Activated T-cell treated with anti-CD3 and anti-CD28 coated beads for 1 hour (primary cell): ENCODE measurements at places on chromosomes 1 and 21.

DNA sequence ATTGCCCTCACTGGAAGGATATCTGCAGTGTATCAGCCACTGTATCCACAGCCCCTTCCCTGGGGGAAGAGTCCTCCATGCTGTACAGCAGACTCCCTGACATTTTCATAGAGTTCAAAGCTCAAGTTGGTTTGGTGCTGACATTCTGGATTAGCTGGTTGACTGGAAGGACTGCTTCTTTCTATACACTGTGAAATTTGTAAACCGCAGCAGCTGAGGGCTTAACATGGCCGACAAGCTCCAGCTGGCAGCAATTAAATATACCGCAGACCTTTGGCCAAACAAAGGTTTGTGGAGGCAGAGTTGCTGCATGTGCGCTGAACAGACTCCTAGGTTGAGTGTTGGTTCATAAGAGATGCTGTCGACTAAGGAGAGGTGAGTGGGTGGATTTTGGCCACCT is 126.4 kb downstream of the DHRS3 start:
- DNase-seq: no peak

- no peak for DNase-seq
These were observed 18.7 kb downstream of the TFF3 start for GRCh38 chr21:42296501-42296900.

GRCh38 chr1:32372149-32372756 is 9.9 kb downstream of the TSSK3 start:
- no peak for DNase-seq

GRCh38 chr1:224579526-224579925 is 36.6 kb upstream of the CNIH3 start:
- no peak for DNase-seq

GRCh38 chr1:182672487-182672836 is 11.9 kb downstream of the RGS8 start:
- no peak for DNase-seq

- DNase-seq: no peak
These were observed 330.0 kb downstream of the NPHP4 start for GRCh38 chr1:5662086-5662743.

DNA sequence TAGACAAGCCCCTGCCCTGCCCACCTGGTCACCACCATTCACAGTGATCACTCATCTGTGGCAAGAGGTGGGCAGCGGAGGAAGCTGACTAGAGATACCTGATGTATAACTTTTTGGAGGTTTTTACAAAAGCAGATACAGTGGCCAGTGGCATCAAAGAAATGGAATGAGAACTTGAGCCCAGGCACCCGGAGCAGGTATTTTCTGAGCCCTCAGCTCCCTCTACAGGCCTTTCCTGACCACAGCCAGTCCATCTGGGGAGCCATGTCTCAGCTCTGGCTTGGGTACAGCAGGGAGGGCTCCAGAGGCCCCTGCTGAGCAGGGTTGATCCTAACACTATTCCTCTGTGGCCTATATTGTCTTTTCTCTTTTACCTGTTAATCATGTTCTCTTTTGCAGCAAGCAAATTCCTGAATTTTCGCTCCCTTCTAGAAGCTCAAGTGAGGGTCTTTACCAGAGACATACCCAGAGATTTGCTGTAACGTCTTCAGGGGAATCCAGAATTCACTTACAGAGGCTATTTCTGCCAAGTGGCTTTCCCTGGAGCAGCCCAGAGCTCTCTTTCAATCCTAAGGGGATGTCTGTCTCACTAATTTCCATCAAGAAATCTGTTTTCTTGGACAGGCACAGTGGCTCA is 27.3 kb downstream of the GPR157 start:
- DNase-seq: no peak

DNA sequence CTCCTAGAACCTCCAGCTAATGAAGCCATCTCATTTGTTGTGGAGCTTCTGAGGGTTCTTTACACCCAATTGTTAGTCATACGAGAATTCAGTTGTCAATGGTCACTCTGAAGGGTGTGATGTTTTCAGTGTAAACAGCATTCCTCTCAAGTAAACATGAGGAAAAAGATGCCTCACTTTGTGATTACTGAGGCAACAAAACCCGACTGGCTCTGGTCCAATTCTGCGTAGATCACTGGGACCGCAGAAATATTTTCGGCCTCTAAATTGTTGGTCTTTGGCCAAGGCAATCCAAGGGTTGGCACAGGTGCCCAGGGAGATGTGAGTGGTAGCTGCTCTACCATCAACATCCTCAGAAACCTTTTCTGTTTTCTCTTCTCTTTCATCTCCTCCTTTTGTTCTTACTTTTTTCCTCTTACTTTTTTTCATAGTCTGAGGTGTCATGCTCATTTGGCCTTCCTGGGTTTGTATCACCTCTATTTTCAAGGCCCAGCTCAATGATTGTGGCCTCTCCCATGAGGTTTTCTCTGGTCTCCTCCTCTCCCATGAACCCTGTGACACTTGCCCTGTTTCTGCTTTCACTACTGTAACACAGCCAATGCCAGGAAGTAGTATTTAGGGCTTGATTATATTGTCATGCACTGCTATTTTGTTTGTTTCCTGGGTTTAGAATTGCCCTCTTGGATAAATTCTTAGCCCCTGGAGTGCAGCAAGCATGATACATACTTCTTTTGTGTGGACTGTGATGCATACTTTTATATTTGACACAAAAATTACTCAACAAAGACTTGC is 221.9 kb downstream of the TNR start:
- no peak for DNase-seq

- DNase-seq: no peak
These were observed 2.3 kb downstream of the OVAAL start for GRCh38 chr1:180560868-180561600.

DNA sequence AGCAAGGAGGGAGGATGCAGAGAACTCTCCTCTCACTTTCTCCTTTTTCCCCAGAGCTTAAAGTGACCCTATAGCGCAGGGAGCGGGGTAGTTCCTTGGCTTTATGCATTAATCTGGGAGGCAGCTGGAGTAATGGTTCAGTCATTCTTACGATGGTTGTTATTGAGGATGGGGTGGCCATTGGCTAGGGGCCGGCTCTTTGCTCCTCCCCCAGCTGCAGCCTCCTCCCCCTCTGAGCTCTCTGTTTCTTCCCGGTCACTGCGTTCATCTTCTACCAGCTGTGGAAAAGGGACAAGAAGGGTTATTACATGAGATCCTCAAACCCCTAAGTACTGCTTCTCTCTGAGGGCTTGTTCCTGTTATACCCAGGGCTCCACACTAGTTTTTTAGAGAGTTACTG is 8.6 kb downstream of the CERS2 start:
- DNase-seq: no peak

- no peak for DNase-seq
These were observed 21.9 kb downstream of the TMCC2 start for GRCh38 chr1:205249651-205250050.

GRCh38 chr1:181391301-181391900 is 91.9 kb upstream of the CACNA1E start:
- DNase-seq: no peak

GRCh38 chr21:39114871-39115575 is 68.2 kb downstream of the PSMG1 start:
- DNase-seq: no peak

DNA sequence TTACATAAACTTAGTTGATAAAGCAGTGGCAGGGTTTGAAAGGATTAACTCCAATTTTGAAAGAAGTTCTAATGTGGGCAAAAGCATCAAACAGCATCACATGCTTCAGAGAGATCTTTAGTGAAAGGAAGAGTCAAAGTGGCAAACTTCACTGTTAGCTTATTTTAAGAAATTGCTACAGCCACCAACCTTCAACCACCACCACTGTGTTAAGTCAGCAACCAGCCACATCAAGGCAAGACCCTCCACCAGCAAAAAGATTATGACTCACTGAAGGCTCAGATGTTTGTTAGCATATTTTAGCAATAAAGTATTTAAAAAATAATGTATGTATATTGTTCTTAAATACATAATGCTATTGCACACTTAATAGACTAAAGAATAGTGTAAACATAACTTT is 21.3 kb upstream of the MAGI3 start:
- DNase-seq: no peak

DNA sequence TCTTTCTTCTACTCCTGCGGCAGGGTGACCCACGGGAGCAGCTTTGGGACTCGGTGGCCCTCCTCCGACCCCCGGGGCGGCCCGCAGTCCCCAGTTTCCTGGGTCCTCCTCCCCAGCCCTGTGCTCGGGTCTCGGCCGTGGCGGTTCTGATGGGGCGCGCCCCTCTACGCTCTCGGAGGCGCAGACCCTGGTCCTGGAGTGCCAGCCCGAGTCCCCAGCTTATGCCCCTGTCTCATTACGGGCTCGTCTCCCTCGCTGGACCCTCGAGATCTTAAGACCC is 430 bp downstream of the BTG2 start:
- DNase-seq: no peak

GRCh38 chr1:101697072-101697471 is 299.7 kb downstream of the OLFM3 start:
- DNase-seq: no peak

DNA sequence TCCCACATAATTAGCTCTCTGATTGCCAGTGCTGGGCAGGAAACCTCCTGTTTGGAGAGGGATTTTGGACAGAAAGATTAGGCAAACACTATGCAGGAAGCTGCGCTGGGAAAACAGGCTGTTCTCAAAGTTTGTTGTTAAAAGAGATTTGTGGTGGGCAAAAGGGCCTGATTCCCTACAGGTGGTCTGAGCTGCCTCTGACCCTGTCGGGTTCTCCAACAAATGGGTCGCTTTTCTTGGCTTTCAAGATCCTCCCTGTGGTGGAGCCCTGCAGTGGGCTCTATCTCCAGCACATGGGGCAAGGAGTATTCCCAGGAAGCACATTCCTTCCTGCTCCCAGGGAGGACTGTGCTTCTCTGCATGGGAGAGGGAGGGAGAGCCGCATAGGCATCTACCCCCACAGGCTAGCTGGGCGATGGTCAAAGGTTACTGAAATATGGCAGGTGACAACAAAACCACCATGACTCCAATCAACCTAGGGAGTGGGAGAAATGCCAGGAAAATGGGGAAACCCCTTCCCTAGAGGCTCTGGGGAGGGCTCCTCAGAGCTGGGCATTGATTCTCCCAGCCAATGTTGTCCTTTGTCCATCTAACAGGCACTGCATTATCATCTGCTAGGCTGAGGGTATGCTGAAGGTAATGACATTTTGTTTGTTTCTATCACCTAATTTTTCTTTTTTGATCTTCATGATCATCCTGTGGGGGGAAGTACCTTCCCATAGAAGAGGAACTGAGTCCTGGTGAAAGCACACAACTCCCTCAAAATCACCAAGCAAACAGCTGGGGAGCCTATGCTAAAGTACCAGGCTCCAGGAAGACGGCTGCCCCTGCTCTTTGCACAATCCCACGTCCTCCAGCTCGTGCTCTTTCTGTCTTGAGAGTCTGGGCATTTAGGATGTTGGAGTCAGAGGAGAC is 85.3 kb downstream of the PLXNA2 start:
- DNase-seq: no peak

- DNase-seq: no peak
These were observed 73.4 kb downstream of the GALNT2 start for GRCh38 chr1:230140221-230141020.

- DNase-seq: no peak
These were observed 105.5 kb downstream of the CRYAA start for GRCh38 chr21:43274022-43274945.

DNA sequence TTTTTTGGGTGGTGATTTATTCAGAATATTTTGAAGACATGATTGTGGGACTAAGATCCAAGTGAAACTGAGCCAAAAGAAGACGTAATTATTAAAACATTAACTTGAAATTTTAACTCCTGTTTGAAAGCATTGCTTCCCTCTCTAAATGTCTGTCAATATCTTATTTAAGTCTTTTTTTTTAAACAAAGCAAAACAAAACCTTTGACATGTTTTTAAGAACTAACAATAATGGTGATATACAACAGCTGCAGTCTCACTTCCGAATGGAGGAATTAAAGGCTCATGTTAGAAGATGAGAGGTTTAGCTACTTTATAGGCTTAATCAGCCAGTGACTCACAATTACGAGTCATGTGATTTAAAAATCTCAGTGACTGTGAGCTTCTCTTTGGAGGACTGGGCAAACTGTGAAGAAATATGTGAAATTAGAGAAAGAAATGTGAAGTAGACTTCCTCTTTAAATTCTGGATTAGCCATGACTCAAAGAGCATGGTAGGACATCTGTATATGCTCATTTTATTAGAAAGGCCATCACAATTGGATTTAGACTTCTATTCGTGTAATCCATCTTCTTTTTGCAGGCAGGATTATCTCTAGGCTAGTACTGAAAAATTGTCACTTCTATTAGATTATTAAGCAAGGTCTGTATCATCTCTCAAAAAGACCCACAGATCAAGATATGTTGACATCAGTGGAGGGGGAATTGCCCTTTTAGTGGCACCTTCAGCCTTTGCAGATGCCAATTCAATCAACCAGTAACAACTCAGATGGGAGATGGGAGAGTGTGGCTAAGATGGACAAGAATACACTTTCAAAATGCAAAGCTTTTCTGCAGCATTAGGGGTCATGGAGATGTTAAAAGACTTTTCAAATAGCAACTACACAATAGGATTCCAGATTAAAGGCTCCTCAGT is 28.7 kb downstream of the KCNA3 start:
- DNase-seq: no peak

DNA sequence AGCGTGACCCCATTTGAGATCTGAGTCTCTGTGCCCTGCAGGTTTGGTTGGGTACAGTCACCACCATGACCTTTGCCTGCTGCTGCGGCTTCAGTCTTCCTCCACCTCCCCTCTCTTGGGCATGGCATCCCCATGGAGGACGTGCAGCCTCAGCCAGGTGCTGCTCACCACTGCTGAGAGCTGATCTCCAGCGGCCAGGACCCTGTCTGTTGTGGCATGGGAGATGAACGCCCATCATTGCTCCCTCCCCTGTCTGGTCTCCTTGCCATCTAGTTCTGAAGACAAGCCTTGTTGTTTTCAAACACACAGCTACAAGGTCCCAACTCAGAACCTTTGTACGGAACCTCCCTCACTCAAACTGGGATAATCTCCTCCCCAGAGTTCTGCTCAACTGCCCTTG is 19.2 kb upstream of the PKP1 start:
- no peak for DNase-seq

DNA sequence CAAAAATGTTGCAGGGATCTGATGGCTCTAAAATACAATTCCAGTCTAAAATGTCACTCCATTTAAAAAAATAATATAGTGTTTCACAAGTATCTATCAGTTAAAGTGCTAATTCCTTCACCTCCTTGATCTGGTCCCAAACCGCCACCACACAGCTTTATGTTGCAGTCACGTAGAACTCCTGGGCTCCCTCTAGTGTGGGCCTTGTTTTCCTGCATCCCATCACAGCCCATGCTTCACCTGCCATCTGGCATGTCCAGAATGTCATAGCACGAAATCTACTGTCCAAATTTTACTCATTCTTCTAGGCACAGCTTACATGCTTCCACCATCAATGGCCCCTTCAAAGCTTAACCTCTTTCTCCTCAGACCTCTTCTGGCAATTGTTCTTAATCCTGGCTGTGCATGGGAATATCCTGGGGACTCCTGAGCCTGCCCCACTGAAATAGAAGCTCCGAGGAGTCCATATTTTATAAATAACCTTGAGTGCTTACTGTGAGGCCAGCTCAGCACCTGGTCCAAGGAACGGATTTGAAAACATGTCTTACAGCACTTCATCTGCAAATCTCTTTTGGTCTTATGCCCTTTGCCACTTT is 15.5 kb downstream of the FYB2 start:
- no peak for DNase-seq

GRCh38 chr1:43774359-43774758 is 67.0 kb downstream of the ST3GAL3 start:
- no peak for DNase-seq
